ENCODE measurements at places on chromosomes 7 and 10. TPM values are rescaled to one million over a fixed set of nuclear protein-coding genes. Genes with fewer than 3 reads are reported as not detected.
A peak's percentile ranks its signal among the peaks of the same experiment; 100 is the strongest.

TMEM213 gene
- polyA plus RNA-seq = not detected

PAX2 gene
- polyA plus RNA-seq = not detected

PON3 gene
- not detected for polyA plus RNA-seq

AGAP9 gene
- polyA plus RNA-seq = 3.6 TPM

TRIM50 gene
- not detected for polyA plus RNA-seq

GPRIN2 gene
- not detected for polyA plus RNA-seq

GHRHR gene
- not detected for polyA plus RNA-seq

GET4 gene
- polyA plus RNA-seq = 18.5 TPM

CALML5 gene
- polyA plus RNA-seq = not detected

LRRD1 gene
- not detected for polyA plus RNA-seq

CLCN1 gene
- not detected for polyA plus RNA-seq

ADRA2A gene
- not detected for polyA plus RNA-seq

NEUROD6 gene
- polyA plus RNA-seq = not detected

CPA4 gene
- 65.7 TPM for polyA plus RNA-seq

DNA sequence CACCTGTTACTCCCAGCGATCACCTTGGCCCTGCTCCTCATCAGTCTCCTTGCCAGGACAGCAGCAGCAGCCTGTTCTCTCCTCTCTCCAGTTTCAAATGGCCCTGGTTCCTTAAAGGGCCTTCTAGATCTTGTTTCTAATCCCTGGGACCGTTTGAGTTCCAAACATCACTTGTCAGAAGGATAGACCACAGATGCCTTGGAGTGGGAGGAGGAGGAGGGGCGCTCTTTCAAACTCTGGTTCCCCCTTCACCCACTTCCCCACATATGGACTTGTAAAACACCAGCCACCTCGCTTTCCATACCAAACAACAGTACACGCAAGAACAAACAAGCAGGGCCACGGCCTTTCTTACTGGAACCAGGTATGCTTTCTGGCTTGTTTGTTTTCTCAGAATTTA lies 104.8 kb downstream of the PLXNA4 start:
- no peak for DNase-seq

GRCh38 chr10:75547391-75548298 lies 116.2 kb downstream of the LRMDA start:
- DNase-seq = no peak

DNA sequence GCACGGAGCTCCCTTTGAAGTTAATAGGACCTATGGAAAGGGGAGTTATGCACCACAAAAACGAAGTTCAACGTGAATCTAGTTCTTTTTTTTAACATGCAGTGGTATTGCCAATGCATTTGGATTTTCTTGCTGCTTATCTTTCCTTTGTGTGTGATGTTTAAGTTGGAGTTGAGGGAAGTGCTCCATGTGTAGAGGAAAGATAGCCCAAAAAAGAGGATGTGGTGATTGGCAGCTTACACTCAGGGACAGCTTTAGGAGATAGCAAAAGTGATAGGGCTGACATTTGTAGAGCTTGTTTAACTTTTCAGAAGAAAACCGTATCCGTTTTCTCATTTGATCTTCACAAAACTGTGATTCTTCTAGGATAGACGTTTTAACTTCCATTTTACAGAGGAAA lies 101.3 kb downstream of the MDFIC start:
- no peak for DNase-seq

DNA sequence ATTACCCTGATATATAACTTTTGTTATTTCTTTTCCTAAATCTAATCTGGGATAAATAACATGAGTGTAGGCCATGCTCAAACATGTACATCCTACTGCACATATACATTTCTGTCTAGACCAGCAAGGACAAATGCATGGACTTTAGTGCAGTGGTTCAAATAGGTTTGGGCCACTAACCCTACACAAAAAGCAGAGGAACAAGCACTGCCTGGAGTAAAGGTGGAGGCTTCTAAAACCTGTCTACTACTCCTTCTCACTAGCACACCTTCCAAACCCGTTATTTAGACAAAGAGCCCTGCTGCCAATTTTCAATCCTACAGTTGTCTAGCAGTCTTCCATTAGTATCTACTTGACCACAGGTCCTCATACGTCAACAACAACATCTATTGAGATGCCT lies 34.8 kb downstream of the SGCE start:
- DNase-seq = no peak

DNA sequence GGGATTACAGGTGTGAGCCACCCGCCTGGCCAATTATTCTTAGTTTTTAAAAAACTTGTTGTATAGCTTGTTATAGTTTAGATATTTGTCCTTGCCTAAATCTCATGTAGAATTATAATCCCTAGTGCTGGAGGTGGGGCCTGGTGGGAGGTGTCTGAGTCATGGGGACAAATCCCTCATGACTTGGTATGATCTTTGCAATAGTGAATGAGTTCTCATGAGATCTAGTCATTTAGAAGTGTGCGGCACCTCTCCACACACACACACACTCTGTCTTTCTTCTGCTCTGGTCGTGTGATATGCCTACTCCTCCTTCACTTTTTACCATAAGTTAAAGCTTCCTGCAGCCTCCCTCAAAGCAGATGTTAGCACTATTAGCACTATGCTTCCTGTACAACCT lies 37.2 kb downstream of the FAM149B1 start:
- no peak for DNase-seq

DNA sequence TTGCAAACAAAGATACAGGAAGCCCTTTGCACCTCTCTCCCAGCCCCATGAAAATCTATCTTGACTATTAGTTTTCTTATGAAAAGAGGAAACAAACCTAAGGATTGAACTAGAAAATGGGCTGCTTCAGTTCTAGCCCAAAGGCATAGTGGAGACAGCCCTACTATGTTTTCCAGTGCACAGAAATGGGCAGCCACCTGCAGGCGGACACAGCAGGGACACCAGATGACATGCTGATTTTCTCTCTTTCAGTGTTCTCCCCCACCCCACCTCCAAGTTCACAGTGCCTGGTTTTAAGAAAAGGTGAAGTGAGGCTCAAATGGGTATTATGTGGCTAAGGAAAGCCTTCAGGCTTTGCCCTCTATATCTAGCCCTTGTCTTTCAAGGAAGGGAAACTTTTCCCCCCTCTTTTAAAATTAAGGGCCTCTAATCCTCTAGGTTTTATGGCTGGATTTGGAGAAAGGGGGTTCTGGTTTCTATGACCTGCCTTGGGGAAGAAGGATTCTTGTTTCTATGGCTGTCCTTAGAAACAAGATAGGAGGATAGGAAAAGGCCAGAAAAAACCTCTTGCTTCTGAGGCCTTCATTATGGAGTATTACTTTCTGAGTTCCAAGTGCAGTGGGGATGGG lies 23.5 kb upstream of the DDX50 start:
- no peak for DNase-seq

GRCh38 chr7:27237735-27238334 lies 4.8 kb upstream of the EVX1 start:
- no peak for DNase-seq

- no peak for DNase-seq
These were observed 302.4 kb downstream of the DOCK4 start for GRCh38 chr7:111903797-111904196.

GRCh38 chr10:116741391-116742351 lies 695 bp downstream of the HSPA12A start:
- DNase-seq = no peak

DNA sequence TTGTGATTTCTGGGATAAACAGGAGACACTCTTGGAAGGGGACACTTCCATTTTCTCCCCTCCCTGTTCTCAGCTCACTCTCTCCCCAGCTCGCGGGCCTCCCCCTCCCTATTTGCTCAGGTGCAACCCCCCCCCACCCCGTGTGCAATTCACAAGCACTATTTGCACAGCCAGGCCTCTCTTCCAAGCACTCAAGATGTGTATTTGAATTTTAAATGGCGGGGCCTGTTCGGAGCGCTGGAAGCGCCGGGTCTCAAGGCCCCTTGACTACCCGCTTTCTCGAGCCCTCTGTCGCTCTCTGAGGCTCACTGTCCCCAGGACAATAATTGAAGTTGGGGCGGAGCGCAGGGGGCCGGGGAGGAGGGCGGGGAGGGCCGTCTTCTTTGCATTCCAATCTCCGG lies 7.8 kb downstream of the SHH start:
- DNase-seq = no peak

DNA sequence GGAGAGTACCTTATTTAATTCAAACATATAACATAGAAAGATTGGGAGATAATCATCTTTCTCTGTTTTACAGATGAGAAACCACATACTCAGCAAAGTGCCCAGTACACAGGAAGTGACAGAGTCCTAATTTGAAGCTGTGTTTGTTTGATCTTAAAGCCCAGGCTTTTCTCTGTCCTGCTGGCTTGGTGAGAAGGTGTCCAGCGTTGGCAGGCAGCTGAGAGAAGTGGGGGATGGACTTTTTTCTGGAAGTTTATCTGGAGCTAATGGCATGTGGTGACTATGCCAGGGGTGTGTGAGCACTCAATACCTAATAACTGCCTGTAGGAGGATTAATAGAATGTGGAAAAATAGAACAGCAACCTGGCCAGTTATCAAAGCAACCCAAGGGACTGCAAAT lies 60.8 kb downstream of the NPSR1 start:
- no peak for DNase-seq

- peak; percentile 68 for DNase-seq
These were observed 9.8 kb downstream of the CEP41 start for GRCh38 chr7:130430841-130431666.

- no peak for DNase-seq
These were observed 124.2 kb downstream of the RNF32 start for GRCh38 chr7:156764766-156765165.

GRCh38 chr10:50988792-50989191 lies 85.5 kb upstream of the PRKG1 start:
- DNase-seq = no peak

DNA sequence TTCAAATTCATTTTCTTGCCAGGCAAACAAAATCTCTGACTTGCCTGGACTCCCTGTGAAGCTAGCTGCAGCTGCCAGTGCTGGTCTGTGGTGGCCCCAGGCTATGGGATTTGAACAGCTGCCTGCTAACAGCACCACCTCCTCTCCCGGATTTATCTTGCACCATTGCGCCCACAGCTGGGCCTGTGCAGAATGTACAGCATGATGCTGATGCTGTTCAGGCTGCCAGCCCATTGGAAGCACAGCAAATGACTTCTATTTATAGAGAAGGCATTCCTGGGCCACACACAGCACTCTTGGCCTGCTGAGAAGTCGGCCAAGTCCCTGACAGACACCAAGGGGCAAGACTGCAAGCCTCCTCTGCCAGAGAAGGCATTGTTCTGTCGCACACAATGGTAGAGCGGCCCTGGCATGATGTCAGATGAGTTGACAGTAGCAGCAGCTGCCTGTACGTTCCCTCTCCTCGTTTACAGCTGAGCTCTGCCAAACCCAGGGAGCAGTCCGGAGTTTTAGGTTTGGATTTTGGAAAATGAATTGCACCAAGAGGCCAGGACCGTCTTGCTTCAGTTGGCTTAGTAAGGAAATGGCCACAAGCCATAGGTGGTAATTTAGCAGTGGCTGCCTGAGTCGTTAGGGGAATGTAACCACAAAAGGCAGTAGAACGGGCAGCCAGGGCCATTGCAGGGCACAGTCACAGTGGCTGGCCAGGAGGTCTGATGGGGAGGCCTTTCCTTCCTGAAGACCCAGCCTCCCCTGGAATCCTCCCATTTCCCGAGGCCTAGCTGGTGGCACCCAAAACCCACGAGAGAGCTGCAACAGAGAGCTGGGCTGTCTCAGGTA lies 38.5 kb downstream of the MTURN start:
- peak; percentile 83 for DNase-seq

DNA sequence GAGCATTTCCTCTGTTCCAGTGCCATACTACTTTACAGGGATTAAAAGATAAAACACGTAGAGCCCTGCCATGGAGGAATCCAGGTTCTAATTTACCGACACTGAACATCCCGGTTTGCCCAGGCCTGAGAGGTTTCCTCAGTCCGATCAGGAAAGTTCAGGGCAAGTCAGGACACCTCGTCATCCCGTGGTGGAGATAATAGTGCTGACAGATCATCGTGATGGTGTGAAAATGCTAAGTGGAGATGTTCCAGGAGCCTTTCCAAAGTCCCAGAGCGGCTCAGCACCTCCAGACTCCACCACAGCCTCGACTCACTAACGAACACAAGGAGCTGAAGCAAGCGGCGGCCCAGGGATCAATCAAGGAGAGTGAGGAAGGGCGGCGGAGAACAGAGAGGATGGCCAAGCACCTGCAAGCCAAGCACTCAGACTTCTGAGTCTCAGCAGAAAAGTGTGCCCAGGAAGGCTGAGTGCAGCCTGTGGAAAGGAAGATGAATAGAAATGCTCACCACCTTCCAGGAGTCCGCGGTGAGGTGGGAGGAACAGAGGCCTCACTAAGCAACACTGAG lies 103.7 kb upstream of the VWC2 start:
- no peak for DNase-seq

- DNase-seq = no peak
These were observed 17.2 kb upstream of the FAM170B start for GRCh38 chr10:49151025-49151445.

GRCh38 chr7:21902240-21902639 lies 43.5 kb downstream of the CDCA7L start:
- no peak for DNase-seq

DNA sequence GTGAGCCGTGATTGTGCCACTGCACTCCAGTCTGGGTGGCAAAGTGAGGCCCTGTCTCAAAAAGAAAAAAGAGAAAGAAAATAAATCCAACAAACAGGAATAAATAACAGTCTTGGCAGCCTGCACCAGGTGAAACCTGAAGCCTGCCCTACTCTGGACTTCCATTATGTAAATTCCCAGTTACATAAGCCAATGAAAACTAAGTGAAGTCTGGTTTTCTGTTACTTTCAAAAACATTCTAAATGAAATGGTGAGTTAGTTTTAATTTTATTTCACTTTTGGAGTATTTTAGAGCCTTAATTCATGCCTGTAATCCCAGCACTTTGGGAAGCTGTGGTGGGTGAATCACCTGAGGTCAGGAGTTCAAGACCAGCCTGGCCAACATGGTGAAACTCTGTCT lies 22.5 kb upstream of the HIBADH start:
- no peak for DNase-seq

DNA sequence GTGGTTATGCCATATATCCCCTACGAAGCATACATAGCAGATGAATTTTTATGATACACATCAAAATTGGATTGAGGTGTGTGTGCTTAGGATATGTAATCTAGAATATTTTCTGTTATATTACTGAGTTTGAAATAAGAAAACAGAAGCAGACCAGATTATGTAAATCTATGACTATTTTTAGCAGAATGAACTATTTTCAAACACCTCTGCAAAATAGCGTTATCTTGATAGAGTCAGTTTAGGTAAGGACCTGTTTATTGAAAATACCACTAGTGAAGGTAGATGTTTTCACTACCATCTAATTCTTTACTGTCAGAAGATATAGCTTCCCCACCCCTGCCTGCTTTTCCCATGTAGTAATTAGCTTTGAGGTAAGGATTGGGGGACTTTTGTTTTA lies 9.1 kb downstream of the LANCL2 start:
- DNase-seq = no peak

- DNase-seq = no peak
These were observed 655 bp downstream of the SP8 start for GRCh38 chr7:20786049-20786412.

DNA sequence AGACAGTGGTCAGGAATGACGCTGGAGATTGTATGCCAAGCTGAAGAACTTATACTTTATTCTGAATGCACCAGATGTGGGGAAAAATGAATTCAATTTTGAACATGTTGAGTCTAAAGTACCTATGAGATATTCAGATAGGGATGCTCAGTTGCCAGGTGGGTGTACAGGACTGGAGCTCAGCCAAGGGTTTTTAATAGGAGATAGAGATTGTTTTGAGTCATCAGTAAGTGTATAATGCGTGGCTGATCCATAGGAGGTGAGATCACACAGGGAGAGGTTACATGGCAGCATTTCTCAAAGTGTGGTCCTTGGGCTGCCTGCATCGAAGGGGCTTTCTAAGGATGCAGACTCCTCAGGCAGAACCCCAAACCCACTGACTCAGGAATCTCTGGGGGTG lies 6.8 kb upstream of the HIPK2 start:
- DNase-seq = no peak

- DNase-seq = no peak
These were observed 844.9 kb upstream of the PHF14 start for GRCh38 chr7:10128748-10129147.
